ENCODE measurements at places on chromosomes 12 and 14. TPM values are rescaled to one million over a fixed set of nuclear protein-coding genes. Genes with fewer than 3 reads are reported as not detected.

DNA sequence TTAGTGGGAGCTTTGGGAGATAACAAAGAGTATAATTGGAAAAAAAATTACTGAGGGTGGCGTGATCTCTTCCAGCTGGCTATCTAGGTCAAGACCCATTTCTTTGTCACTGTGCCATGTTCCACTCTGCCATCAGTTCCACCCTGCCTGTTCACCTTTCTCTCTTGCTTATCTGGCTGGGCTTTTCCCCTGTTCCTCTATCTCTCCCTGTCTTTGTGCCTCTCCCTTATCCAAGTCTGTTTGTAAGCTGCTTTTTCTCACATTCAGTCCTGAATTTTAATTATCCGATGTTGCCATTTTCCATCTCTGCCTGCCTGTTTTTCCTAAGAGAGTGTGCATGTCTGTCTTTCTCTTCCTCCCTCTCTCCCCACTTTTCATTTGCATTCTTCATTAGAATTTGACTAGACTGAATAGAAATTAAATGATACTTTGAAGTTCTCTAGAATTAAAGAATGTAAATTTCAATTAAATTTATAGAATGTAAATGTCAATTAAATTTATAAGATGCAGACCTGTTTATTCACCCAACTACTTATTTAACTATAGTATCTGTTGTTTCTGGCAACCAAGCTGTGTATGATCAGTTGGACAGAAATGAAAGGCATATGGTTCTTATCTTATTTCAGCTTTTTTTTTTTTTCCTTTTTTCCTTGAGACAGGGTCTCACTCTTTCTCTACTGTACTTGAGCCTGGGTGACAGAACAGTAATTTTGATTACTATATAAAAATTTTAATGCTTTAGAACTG, 40.9 kb upstream of the A2ML1 start:
- DNase-seq, result no peak

GRCh38 chr14:98605043-98605442, 667.0 kb downstream of the BCL11B start:
- no peak for DNase-seq

GRCh38 chr12:4850857-4851380, 58.8 kb upstream of the KCNA1 start:
- DNase-seq, result no peak

GRCh38 chr14:74217672-74218448, 21.4 kb upstream of the VSX2 start:
- DNase-seq, result peak; percentile 67

DNA sequence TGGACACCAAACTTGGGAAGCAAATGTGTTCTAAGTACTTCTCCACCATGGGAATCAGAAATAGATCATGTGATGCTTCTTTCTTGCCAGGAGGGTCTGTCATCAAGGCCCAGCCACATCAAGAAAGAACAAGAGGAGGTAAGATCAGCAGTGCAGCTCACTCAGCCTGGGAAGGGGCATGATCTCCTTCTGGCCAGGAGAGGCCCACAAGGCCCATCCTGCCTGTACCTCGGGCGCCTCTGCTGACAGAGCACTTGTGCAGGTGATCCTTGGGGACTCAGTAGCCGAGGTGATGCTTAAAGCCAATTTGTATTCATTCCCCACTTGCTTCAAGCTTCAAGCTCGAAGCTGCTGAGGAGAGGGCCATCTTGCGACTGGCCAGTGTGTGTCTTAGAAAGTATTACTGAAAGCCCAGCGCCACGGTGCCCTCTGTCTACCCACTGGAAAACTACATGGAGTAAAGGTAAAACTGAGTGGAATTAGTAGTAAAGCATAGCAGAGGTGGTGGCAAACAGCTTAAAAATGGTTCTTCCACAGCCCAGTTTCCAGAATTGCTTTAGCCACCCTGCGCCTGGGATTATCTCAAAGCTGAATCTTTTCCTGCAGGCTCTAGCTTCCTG, 26.2 kb downstream of the RTRAF start:
- peak; percentile 61 for DNase-seq

The MORN3 gene
- total RNA-seq, result 0.93 TPM

The DHRS4 gene
- total RNA-seq, result 16.2 TPM

The GPHB5 gene
- not detected for total RNA-seq

All from H1 (cell line).